Stimulated activated naive CD8-positive, alpha-beta T cell treated with anti-CD3 and anti-CD28 coated beads, Interleukin-15, Interleukin-2, amounts not matched to agents 100 U/mL and 50 U/mL, for 24 hours (primary cell): ENCODE measurements at places on chromosomes 2 and 18.

DNA sequence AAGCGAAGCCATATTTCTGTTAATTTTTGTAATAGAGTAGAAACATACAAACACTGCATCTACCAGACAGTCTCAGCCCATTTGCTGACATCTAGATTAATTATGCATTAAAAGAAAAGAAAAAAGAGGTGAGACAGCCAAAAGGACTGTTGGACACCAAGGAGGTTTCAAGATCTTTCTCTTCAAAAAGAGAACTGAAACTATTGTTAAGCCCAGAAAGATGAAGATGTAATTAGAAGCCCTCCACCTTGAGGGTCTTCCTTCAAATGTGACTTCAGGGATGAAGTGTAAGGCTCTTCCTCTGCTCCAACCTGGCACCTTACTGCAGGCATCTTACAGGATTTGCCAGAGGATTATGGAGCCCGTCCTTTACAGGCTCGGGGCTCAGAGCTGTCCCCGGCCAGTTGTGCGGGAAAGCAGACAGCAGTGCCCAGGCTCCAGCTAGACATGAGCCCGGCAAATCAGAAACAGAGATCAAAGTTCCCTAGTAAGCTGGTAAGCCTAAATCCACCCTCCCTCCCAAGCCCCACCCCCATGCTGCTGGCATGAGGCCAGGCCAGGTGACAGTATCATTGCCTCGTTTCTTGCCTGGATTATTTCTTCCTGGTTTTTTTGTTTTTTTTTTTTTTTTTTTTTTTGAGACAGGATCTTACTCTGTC, 38.9 kb downstream of the ADI1 start:
- no peak for DNase-seq

- no peak for DNase-seq
Measured at GRCh38 chr2:214489702-214490101, 78.8 kb downstream of the VWC2L start.

DNA sequence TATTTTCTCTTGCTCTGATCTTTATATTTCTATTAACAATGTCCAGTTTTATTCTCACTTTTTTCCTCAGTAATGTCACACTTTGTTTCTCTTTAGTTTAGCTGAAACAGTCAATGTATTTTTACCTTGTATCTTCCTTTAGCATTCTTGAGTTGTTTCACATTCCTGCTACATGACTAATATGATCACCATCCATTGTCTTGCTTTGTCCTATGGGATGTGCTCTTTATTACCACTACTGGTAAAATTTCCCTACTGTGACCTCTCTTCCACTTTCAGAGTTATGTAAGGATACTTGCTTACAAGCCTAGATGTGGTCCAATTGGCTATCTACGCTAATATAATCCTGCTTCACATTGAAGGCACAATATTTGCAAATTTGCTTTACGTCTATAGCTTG, 457.9 kb downstream of the PIK3C3 start:
- DNase-seq: no peak

- DNase-seq: peak; percentile 19
Measured at GRCh38 chr2:238108423-238109183, 8.5 kb downstream of the ESPNL start.

DNA sequence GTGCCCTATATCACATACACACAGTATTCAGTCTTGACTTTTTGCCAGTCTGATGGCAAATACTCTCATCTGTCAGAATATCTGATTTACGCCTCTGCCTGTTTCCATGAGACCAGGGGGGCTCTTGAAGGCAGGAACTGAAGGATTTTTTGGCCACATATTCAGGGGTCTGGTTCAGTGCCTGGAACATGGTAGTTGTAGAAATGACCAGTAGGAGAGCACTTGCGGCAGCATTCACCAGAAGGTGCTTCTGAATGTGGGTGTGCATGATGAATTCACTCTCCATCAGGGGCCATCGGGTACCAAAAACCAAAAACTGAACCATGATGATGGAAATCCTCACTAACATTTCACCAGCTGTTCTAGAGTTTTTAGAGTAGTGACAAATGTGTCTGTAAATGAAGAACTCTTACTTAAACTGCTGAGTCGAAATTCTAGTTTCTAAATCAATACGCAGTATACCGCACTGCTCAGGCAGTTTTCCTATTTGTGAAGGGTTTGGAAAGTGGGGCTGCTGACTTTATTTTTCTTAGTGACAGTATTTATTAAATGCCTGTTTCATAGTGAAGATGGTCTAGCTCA, 54.6 kb downstream of the MERTK start:
- DNase-seq: no peak

DNA sequence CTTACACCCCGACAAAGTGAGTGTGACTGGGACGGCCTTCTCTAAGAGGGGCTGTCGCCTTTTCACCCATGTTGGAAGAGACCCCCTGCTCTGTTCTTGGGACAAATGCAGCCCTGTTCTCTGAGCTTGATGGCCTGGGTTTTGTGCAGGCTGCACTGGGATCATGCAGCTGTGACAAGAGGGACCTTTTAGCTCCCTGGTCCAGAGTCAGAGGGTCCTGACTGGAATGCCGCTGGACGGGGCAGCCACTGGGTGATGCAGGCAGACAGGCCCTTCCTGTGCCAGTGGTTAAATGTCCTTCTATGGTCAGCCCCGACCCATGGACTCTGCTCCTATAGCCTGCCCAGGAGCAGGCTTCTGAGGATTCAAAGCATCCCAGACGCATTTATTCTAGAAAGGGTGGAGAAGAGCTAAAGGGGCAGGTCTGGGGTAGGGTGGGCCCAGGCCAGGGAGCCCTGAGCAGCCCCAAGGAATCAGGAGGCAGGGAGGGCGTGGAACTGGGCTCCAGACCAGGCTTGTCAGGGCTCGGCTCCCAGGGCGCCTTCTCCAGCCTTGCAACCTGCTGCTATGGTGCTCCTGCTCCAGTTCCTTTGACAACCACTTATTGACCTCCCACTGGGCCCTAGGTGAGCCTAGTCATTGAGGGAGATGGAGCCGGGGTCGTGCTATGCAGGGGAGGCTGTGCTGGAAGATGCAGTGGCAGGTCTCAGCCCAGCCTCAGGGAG, 277.9 kb upstream of the HS6ST1 start:
- no peak for DNase-seq

GRCh38 chr2:62196278-62196901, 475 bp downstream of the B3GNT2 start:
- DNase-seq: peak; percentile 72

DNA sequence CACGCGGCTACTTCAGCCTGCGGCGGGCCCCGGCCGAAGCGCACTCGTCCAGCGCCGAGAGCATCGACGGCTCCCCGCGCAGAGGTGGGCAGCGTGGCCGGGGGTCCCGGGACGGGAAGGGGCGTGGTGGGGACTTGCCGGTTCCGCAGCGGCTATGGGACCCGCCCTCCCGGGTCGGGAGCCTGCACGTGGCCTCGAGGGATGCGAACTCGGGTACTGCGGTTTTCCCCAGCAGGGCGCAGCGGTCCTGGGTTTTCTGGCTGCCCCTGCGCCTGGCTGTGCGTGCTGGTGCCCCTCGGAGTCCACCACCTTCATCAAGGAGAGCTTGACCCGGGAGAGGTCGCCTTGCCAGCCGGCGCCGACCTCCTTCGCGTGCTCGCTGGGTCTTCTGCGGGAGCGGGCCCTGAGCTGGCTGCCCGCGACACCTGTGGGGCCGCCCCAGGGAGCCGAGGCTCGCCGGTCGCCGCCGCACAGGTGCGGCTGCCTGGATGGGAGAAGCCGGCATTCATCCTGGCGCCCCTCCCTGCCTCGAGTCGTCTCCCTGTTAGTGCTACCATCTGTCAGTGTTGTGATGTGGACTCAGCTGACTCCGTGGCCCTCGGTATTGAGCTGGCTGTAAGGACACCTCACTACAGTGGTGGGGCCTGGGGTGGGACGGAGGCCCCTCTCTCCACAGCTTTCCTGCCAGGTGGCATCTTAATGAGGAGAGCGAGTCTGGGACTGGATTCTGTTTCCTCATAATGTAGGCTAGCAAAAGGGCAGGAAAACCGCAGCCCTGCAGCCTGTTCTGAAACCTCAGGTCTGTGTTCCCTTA, 177.3 kb downstream of the AGAP1 start:
- DNase-seq: no peak

- no peak for DNase-seq
Measured at GRCh38 chr18:22752014-22752413, 181.1 kb upstream of the RBBP8 start.

- no peak for DNase-seq
Measured at GRCh38 chr2:241161646-241162281, 11.5 kb downstream of the PPP1R7 start.

GRCh38 chr18:55088561-55088960, 129.3 kb upstream of the CCDC68 start:
- DNase-seq: no peak

- DNase-seq: no peak
Measured at GRCh38 chr2:202769201-202769600, 102.4 kb downstream of the ICA1L start.

DNA sequence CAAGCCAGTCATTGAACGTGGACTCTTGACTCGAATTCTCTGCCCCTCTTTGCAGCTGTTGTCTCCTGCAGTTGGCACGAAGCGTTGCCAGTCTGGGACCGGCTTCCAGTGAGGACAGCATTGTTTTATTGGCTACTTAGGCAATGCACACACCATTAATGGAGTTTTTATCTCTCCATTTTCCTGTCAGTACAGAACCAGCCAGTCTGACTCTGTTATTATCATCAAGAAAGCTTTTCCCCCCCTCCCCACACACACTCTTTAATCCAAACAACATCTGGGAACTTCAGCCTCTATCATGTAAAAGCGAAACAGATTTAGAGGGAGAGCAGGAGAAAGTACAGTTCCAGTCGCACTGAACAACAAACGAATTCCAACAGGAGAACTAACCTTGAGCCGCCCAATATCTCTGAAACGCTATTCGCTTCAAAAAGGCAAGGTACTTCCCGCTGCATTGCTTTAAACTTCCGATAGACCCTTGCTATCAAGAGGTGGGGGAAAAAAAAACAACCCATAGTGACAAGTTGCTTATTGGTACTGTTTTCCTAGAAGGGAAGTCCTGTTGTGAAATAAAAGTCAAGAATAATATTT, 38.2 kb downstream of the ACVR1 start:
- DNase-seq: no peak
